ENCODE measurements at places on chromosomes 16 and 17.

DNA sequence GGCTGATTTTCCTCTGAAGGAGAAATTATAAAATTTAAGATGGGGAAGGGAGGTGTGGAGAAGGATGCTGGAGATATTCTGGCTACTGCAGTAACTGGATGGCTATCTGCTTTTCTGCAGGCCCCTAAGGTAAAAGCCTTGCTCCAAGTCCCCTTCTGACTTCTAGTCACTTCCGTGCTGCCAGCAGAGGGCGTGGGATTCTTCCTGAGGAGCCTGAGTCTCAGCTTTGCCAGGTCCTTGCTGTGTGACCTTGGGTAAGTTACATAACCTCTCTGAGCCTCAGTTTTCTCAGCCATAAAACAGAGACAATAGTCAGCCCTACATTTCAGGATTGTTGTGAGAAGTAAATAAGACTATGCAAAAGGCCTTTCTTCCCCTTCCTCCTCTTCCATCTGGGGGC is 24.3 kb upstream of the TMEM220 start:
- peak; percentile 11 for DNase-seq

GRCh38 chr17:607361-608147 is 107.1 kb downstream of the VPS53 start:
- no peak for DNase-seq

- no peak for DNase-seq
These were observed 87.5 kb upstream of the HLF start for GRCh38 chr17:55177159-55177854.

DNA sequence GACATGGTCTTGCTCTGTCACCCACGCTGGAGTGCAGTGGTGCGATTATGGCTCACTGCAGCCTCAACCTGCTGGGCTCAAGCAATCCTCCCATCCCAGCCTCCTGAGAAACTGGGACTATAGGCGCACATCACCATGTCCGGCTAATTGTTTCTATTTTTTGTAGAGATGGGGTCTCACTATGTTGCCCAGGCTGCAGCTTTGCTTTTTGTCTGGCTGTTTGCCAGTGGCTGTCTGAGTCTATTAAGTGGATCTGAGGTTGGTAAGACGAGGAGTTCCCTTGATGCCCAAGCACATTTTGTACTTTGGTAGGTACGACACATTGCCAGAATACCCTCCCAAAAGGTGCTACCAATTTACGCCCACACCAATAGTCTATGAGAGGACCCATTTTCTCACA is 5.1 kb downstream of the TBX21 start:
- no peak for DNase-seq

DNA sequence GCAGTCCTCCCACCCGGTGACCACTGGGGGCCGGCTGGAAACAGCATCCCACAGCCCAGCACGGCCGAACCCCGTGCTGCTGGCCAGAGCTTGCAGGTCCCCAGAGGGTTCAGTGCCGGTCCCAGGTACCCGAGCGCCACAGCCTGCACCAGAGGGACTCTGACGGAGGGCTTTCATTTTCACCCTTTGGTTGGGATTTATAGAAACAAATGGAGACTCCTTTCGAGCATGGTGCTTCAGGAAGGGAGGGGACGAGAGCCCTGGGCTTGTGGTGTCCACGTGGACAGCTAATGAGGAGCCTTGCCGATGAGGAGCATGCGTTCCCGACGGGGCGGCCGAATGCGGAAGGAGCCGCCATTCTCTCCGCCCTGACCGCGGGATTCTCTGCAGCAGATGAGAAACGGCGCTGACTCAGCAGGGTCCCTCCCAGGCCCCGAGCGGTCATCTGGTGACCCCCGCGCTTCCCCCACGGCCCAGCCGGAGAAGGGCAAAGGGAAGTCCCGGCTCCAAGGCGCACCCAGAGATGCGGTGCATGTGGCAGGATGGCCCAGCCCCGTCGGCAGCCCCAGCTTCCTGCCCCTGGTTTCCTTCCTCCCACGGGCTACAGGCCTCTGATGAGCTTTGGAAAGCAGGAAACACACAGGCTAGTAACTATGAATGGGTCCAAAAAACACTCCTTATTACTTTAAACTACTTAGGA is 9.8 kb downstream of the SLC38A10 start:
- no peak for DNase-seq
